ENCODE measurements at places on chromosomes 7 and 10.

DNA sequence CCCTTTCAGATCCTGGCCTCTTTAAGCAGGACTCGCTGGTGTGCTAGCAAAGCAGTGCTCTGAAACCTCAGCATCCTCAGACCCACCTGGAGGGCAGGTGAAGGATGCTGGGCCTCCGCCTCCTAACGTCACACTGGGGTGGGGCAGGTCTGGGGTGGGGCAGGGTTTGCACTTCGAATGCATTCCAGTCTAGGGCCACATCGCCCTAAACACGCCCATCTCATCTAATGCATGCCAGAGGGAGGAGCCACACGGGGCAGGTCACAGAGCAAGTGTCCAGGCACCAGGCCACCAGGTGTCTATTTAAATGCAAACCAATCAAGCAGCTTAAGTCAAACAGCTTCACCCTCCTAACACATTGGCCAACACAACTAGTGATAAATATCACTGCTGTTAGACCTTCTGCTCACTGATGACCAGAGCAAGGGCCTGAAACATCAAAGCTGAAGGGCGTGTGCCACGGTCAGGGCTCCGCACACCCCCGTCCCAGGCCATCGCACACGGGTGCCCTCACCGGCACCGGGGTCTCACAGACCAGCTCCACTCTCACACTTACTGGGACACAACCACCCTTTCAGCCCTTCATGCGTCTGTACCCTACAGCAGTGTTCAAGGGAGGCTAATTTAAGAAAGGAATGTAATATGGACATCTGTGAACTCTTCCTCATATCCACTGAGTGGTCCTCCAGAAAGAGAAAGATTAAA lies 47.1 kb downstream of the DIP2C start:
- DNase-seq: no peak

GRCh38 chr10:23755556-23755955 lies 316.7 kb downstream of the OTUD1 start:
- DNase-seq: no peak

DNA sequence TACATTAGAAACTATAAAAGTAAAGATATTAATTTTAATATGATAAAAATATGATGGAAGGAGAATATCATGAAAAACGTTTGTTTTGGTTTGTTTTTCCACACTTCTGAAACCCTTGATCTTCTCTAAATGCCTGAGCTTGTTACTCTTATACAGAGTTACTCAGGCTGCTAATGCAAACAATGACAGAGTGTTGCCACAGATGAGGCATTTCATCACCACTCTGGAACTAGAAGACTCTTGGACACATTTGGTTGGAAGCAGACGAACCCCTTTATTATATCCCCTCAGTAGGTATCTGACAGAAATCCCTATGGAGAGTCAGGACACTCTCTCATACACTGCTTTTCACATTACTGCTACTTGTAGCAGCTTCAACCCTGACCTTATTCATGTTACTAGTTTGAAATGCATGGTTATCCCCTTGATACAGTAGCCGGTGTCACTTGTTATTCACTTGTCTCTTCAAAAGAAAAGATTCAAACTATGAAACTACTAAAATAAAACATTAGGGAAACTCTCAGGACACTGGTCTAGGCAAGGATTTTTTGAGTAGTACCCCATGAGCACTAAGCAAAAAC lies 66.9 kb downstream of the SEMA3C start:
- DNase-seq: no peak

DNA sequence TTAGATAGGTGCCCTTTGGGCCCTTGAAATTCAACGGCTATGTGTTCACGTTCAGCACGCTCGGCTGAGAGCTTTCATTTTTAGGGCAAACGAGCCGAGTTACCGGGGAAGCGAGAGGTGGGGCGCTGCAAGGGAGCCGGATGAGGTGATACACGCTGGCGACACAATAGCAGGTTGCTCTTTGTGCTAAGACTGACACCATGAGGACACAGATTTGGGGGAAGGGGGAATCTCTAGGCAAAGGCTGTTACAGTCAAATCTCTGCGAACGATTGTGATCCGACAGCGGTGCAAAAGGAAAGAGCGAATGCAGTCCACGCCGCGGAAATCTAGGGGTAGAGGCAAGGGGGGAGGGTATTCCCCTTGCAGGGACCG lies 667 bp downstream of the KLLN start:
- no peak for DNase-seq

DNA sequence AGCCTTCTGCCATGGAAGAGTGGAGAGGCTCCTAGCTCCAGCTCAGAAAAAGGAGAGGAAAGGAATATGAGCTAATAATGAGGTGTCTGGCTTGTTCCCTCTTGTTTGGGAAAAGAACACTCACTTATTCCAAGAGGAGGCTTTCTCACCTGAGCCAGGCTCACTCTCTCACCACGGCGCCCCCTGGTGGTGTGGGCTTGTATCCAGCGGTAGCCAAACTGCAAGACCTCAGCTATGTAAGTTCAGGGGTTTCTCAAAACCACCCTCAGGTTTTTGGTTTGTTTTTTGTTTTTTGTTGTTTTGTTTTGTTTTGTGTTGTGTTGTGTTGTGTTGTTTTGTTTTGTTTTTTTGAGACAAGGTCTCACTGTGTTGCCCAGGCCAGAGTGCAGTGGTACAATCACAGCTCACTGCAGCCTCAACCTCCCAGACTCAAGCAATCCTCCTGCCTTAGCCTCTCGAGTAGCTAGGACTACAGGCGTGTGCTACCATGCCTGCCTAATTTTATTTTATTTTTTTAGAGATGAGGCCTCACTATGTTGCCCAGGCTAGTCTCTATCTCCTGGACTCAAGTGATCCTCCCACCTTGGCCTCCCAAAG lies 124.0 kb downstream of the TMEM130 start:
- DNase-seq: no peak

DNA sequence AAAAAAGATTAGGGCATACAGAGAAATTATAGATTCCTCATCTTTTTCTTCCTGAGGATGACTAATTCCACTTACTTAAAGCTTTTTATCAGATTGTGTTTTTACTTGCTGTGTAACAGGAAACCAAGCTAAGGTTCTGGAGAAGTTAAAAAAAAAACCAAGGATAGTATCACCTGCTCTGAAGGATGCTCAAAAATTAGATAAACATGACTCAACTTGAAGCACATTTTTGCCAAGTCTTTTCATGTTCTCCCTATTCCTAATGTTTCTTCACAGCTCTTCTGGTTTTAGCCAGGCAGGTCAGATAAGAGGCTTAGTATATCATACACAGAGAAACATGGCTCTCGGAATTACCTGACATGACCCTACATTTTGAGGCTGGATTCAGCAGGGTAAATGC lies 90.3 kb downstream of the CPEB3 start:
- DNase-seq: no peak

- no peak for DNase-seq
Measured at GRCh38 chr10:69890065-69890847, 88.5 kb downstream of the COL13A1 start.

GRCh38 chr7:80434047-80434446 lies 77.8 kb downstream of the GNAT3 start:
- no peak for DNase-seq

GRCh38 chr7:69334701-69335100 lies 263.6 kb upstream of the AUTS2 start:
- no peak for DNase-seq

GRCh38 chr7:112080441-112080840 lies 125.8 kb downstream of the DOCK4 start:
- no peak for DNase-seq

- DNase-seq: no peak
Measured at GRCh38 chr10:127649642-127650041, 87.3 kb upstream of the FOXI2 start.

DNA sequence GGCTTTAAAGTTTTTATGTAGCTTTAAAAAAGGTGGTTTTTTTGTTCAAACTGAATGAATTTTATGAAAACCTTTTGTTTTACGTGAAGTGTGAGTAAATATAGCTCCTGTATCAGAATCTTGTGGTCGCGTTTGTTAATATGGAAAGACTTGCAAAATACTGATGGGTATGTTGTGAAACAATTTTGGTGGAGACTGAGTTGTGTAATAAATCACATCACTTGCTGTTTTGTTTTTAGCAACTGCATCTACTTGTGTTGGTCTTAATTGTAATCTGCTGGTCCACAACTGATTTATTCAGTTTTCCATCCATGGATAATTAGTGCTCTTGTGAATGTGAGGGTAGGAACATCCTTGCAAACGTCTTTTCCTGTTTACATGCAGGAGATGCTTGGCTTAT lies 10.5 kb downstream of the PLXDC2 start:
- no peak for DNase-seq

GRCh38 chr10:5391790-5392189 lies 12.8 kb downstream of the TUBAL3 start:
- DNase-seq: no peak

DNA sequence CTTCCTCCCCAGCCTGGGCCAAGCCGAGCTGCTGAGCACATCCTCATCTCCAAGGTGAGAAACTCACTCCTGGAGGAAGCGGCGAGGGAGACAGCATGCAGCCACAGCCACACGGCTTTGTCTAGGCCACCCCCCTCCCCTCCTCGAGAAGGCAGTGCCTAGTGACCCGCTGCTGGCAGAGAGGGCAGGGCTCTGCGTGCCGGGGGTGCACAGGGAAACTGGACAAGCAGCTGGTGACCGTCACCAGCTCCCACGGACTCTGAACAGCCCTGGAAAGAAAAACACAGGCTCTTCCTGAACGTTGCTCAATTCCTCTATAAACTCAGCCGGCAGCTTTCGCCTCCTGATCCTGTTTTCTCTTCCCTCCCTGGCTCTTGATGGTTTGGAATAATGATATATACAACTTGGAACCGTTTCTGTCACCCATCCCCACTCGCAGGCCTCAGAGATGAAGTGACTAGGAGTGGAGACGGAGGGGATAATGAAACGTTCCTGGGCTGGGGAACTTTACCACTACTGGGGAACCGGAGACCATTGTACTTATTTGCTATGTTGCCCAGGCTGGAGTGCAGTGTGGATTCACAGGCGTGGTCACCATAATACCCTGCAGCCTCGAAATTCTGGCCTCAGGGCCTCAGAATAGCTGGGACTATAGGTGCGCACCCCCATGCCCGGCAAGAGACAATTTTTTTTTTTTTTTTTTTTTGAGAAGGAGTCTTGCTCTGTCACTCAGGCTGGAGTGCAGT lies 19.3 kb downstream of the PAPOLB start:
- DNase-seq: no peak

DNA sequence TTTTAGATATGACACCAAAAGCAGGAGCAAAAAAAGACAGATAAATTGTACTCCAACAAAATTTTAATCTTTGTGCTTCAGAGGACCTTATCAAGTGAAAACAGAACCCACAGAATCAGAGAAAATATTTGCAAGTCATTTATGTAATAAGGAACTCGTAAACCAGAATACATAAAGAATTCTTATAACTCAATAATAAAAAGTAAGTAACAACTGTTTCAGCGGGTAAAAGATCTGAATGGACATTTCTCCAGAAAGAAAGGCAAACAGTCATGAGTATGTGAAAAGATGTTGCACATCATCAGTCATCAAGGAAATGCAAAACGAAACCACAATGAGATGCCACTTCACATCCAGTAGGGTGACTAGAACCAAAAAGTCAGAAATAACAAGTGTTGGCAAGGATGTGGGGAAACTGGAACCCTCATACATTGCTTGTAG lies 167.7 kb upstream of the KCTD7 start:
- DNase-seq: no peak

- DNase-seq: no peak
Measured at GRCh38 chr7:20323595-20323994, 7.1 kb upstream of the ITGB8 start.

- no peak for DNase-seq
Measured at GRCh38 chr10:69474742-69475432, 23.6 kb downstream of the TSPAN15 start.

- DNase-seq: no peak
Measured at GRCh38 chr10:92750791-92751533, 61.2 kb downstream of the HHEX start.

DNA sequence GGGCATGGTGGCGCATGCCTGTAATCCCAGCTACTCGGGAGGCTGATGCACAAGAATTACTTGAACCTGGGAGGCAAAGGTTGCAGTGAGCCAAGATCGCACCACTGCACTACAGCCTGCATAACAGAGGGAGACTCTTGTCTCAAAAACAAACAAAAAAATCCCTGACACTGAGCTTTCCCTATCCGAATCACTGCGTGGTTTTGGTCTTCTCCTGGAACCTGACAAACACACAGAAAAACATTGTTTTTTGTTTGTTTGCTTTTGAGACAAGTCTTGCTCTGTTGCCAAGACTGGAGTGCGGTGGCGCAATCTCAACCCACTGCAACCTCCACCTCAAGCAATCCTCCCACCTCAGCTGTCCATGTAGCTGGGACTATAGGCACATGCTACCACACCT lies 50.4 kb upstream of the PTPRN2 start:
- no peak for DNase-seq

GRCh38 chr10:72375173-72375572 lies 20.5 kb upstream of the DNAJB12 start:
- no peak for DNase-seq

GRCh38 chr10:62761115-62761514 lies 43.4 kb upstream of the ADO start:
- no peak for DNase-seq

GRCh38 chr7:33530664-33531063 lies 374.7 kb upstream of the BMPER start:
- no peak for DNase-seq

DNA sequence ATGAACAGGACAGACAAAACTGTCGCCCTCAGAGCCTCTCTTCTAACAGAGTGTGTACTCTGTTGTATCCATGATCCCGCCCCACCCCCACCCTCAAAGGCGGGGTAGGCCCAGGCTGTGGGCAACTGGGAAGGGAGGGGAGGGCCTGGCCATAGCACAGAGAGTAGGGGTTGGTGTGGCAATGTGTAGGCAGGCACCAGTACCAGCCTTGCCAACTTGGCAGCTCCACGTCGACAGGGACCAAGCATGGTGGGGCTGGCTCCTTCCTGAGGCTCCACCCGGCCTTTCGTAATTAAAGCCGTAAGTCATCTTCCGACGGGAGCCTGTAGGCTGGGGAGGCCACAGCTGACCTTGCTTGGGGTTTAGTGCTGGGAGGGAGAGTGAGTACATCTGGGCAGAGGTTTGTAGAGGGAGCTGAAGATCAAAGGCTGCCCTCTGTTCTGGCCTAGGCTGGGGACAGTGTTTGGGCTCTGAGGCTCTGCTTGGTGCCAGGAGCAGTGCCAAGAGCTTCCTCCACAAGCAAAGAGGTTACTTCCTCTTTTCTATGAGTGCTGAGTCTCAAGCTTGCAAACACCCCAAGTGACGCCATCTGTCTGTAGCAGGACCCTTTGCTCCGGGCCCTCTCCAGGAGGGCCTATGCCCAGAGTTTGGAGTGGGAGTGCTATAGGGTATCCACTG lies 121.6 kb downstream of the C10orf105 start:
- DNase-seq: peak; percentile 62

All from amygdala (tissue), 56 donors.